MM.1S (cell line): ENCODE measurements at places on chromosomes 12 and 14.
A peak's percentile ranks its signal among the peaks of the same experiment; 100 is the strongest.

GRCh38 chr12:84857525-84858208, 54.9 kb downstream of the SLC6A15 start:
- no peaks in the 10 kb centered on the region for H3K27me3 ChIP-seq
- DNase-seq, result peak; percentile 77
- H3K27ac ChIP-seq, result peak overlapping the region; percentile 47; the same call in 1 of the 2 replicates
- H3K36me3 ChIP-seq, result no peaks in the 10 kb centered on the region
- 0 out of 2 replicates have a peak overlapping the region, but pooled peaks have one; percentile 2 for H3K4me3 ChIP-seq

DNA sequence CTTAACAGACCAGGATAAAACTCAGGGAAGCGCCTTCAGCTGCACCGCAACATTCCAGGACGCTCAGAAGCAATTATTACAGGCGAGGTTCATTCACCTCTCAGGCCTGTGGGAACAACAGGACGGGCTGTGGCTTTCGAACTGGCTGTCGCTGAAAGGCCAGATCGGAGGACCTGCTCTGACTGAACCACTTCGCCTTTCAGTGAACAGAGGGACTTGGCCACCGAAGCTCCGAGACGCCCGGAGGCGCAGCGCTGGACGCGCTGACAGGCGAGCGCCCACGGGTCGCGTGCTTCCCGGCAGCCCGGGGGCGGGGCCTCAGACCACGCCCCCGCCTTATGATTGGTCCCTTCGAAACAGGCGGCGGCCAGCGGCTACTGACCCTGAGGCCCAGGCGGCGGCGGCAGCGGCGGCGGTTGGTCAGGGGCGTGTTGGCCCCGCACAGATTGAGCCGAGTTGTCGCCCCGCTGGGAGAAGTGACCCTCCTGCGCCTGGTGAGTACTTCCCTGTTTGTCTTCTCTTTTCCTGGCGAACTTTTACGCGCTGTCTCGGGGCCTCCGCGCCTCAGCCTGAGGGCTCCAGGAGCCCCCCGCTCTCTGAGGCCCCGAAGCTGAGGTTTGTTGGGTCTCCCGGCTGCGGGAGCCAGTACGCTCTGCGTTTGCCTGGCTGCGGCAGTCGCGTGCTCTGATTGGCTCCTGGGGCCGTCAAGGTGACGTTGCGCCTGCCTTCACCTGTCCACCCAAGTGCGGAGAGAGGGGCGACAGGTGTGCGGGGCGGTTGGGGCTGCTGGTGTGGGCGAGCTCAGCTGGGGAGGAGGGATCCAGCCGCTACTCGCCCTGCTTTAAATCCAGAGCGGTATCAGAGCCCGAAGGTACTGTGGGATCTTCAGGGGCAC, at the start of gene GAS2L3:
Gene GAS2L3, plus strand, starts transcription at position 393 of the 895 bp plus-strand sequence. CDS start 21,221 bp downstream, outside the sequence.
- H3K4me1 ChIP-seq, result no peaks in the 10 kb centered on the region
- H3K27ac ChIP-seq, result peak within 1 kb of the TSS; percentile 17; the same call in 1 of the 2 replicates
- no peaks in the 10 kb centered on the region for H3K36me3 ChIP-seq
- no peaks in the 10 kb centered on the region for H3K27me3 ChIP-seq

DNA sequence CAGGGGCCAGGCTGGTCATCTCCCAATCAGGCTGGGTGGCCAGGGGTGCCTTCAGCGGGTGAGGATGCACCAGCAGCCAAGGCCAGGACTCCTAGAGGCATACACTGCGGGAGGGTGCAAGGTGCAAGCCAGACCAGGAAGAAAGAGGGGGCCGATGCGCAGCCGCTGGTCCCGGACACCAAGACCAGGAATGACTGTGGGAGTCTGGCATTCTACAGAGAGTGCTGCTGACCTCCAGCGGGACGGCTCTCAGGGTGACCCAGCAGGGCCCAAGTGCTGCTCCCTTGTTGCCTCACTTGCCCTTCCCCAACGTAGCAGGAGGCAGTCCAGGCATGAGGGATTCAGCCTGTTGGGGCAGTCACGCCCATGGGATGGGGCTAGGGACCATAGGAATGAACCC, 35.8 kb downstream of the DEGS2 start:
- no peaks in the 10 kb centered on the region for H3K36me3 ChIP-seq
- no peak for DNase-seq
- H3K27me3 ChIP-seq, result no peaks in the 10 kb centered on the region
- H3K4me3 ChIP-seq, result no peak overlapping the region

- H3K36me3 ChIP-seq, result no peaks in the 10 kb centered on the region
- no peaks in the 10 kb centered on the region for H3K27me3 ChIP-seq
- no peak overlapping the region for H3K27ac ChIP-seq
- H3K4me1 ChIP-seq, result 0 out of 2 replicates have a peak, but pooled peaks cover 2% of the 10 kb centered on the region
- DNase-seq, result no peak
- H3K4me3 ChIP-seq, result no peak overlapping the region
Measured at GRCh38 chr14:90755661-90756304, 60.4 kb downstream of the TTC7B start.
